Testis (tissue), 5 donors: ENCODE measurements at places on chromosomes 3 and 15. TPM values are rescaled to one million over a fixed set of nuclear protein-coding genes. Genes with fewer than 3 reads are reported as not detected.
A peak's percentile ranks its signal among the peaks of the same experiment; 100 is the strongest.

DNA sequence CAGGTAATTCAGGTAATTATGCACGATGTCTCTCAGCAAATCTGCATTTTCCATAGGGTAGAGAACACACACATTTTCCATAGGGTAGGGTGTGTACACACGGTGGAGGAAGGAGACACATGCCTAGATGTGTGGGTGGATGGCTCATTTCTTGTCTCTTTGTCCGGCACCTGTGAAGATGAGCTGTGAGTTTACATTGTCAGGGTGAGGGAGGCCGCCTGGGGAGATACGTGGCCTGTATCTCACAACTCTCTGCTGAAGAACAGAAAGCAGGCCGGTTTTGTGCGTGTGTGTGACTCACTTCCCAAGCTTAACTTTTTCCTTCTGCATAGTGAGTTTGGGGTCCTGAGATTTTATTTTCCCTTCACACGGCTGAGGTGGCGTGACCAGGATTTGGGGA lies 60.3 kb downstream of the SLC6A6 start:
- H3K27ac ChIP-seq = no peak overlapping the region
- H3K36me3 ChIP-seq = no peaks in the 10 kb centered on the region
- no peak for DNase-seq
- H3K27me3 ChIP-seq = no peaks in the 10 kb centered on the region

DNA sequence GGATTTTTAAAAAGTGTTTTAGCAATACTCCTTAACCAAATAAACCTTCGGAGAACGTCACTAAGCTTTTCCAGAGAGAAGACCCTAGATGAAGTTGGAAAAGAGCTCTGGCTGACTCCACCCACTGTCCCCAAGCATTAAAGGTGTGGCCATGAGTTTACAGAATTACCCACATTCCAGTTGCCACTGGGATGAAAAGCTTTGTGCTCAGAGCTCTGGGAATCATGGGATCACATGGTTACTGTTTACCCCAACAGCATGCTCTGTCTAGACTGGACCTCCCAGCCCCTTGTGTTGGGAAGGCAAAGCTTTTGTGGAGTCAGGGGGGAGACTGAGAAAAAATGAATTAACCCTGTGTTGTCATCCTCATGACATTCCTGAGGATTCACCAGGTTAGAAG lies 55.3 kb downstream of the CCK start:
- H3K4me1 ChIP-seq = no peaks in the 10 kb centered on the region
- no peak overlapping the region for H3K27ac ChIP-seq

The APPL1 gene
- 48.5 TPM for total RNA-seq

DNA sequence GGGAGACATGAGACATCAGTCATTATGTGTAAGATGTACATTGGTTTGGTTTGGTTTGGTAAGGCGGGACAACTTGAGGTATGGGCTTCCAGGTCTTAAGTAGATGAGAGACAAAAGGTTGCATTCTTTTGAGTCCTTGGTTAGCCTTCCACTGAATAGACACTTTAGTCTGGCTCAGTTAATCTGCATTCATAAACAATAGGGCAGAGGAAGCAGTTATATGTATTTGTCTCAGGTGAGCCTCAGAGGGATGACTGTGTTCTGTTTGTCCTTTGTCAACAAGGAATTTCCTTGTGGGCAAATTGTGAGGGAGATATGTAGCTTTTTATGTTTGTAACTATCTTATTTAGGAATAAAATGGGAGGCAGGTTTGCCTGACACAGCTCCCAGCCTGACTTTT lies 50.4 kb downstream of the TCF12 start:
- no peak for DNase-seq
- H3K36me3 ChIP-seq = no peaks in the 10 kb centered on the region
- H3K4me1 ChIP-seq = peaks cover 9% of the 10 kb centered on the region
- no peaks in the 10 kb centered on the region for H3K27me3 ChIP-seq

The TTC23 gene
- total RNA-seq = 37.2 TPM

DNA sequence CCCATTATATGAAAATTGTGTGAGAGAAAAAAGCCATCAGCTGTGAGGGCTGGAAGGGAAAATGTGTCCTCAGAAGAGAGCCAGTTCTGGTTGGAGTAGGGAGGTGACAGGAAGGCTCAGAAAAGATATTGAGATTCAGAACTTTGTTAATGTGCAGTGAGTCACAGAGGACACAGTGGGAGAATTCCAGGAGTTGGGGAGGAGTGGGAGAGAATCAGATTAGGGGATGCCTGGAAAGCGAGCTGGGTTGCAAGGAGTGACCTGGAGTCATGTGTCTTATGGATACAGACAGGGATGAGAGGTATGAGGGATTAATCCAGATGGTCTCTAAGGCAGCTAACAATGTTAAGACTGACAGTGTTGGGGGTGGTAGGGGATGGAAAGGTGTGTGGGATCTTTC lies 67.5 kb downstream of the CHST2 start:
- no peaks in the 10 kb centered on the region for H3K36me3 ChIP-seq
- no peaks in the 10 kb centered on the region for H3K4me1 ChIP-seq
- DNase-seq = no peak
- no peak overlapping the region for H3K27ac ChIP-seq
- no peak overlapping the region for H3K4me3 ChIP-seq
- H3K27me3 ChIP-seq = no peaks in the 10 kb centered on the region

The PLA1A gene
- total RNA-seq = 2.7 TPM

- H3K27ac ChIP-seq = no peak overlapping the region
Measured at GRCh38 chr3:106806964-106807363, 570.3 kb upstream of the CCDC54 start.

The CELSR3 gene
- 17.5 TPM for total RNA-seq

GRCh38 chr3:139521816-139522215 lies 17.7 kb downstream of the RBP1 start:
- H3K36me3 ChIP-seq = no peaks in the 10 kb centered on the region
- no peak overlapping the region for H3K4me3 ChIP-seq
- H3K27me3 ChIP-seq = no peaks in the 10 kb centered on the region
- H3K27ac ChIP-seq = no peak overlapping the region
- H3K4me1 ChIP-seq = no peaks in the 10 kb centered on the region

DNA sequence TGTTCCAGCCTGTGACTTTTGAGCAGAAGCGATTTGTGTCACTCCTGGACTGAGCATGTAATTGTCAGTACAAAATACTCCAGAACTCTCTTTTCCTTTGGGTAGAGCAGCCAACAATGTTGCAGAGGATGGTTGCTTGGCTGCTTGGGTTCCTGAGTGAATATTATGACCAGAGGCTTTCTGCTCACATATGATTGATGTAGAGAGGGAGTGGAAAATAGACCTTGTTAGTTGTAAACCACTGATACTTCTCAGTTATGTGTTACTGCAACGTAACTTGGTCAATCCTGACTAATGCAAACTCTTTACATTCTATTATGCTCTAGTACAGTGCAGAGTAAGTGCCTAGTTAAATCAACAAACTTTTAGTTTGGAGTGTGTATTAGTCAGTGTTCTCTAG lies 322.6 kb upstream of the KCNH8 start:
- H3K27ac ChIP-seq = no peak overlapping the region
- H3K4me3 ChIP-seq = no peak overlapping the region
- no peaks in the 10 kb centered on the region for H3K36me3 ChIP-seq

The CLDN18 gene
- 1.7 TPM for total RNA-seq

The TRIM71 gene
- total RNA-seq = 21.0 TPM

The THPO gene
- 0.71 TPM for total RNA-seq

GRCh38 chr15:63892794-63893441 lies 59.2 kb upstream of the HERC1 start:
- H3K36me3 ChIP-seq = no peaks in the 10 kb centered on the region
- H3K4me3 ChIP-seq = no peak overlapping the region
- H3K27ac ChIP-seq = no peak overlapping the region
- H3K4me1 ChIP-seq = peaks cover 14% of the 10 kb centered on the region
- no peaks in the 10 kb centered on the region for H3K27me3 ChIP-seq

DNA sequence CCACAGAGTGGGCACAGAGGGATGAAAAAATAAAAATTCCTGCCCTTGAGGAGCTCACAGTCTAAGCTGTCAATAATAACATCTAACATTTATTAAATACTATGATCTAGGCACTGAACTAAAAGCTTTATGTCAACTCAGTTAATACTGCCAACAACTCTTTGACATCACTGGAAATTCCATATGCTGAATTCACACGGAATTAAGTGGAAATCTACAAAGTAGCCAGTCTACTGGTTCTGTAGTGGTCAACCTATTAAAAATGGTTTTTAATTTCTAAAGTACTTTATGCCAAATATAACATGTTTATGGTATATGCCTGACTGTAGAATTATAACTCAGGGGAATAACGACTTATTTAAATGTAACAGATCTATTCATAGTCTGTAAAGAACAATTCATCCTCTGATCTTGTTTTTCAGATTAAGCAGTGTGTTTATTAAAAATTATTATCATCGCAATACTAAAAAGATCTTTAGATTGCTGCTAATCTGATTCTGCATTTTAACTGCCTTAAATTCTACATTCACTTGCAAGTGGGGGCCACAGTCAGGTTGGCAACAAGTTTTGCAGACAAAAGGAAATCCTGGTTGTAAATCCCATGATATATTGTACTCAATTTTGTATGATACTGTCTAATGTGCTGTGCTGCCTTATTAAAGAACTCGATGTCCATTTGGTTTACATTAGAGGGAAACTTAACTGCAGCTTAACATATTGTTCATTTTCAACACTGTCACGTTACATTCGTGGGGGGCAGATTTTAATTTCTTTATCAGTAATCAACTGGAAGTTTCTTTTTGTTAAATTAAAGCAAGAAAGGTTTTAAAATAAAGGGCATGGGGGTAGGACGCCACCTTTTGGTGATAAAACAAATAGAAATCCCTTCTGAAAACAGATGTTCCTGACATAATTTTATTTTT lies 2.6 kb upstream of the FOXP1 start:
- DNase-seq = no peak
- no peak overlapping the region for H3K4me3 ChIP-seq
- peaks cover 6% of the 10 kb centered on the region for H3K4me1 ChIP-seq
- no peaks in the 10 kb centered on the region for H3K36me3 ChIP-seq
- no peaks in the 10 kb centered on the region for H3K27me3 ChIP-seq

- H3K4me1 ChIP-seq = peaks cover 5% of the 10 kb centered on the region
- H3K27me3 ChIP-seq = no peaks in the 10 kb centered on the region
Measured at GRCh38 chr15:65902373-65902772, 33.1 kb downstream of the RAB11A start.

DNA sequence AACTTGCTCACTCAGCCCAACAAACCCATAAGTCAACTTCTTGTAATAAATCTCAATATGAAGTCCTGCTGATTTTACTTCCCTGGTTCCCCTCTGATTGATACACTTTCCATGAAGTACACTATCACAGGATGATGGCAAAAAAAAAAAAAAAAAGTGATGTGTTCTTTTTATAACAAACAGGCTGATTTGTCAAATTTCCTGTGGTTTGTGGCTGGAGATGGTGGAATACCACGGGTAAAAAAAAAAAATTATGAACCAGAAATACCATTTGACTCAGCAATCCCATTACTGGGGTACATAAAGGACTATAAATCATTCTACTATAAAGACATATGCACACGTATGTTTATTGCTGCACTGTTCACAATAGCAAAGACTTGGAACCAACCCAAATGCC lies 10.7 kb upstream of the SERPINI2 start:
- no peak overlapping the region for H3K27ac ChIP-seq
- no peaks in the 10 kb centered on the region for H3K4me1 ChIP-seq
- H3K27me3 ChIP-seq = no peaks in the 10 kb centered on the region

- H3K4me1 ChIP-seq = peaks cover 4% of the 10 kb centered on the region
Measured at GRCh38 chr3:10263646-10264363, 15.5 kb downstream of the TATDN2 start.

The AADACL2 gene
- total RNA-seq = not detected

GRCh38 chr3:157442729-157443128 lies 6.1 kb downstream of the PTX3 start:
- no peak for DNase-seq
- no peak overlapping the region for H3K27ac ChIP-seq
- peaks cover 8% of the 10 kb centered on the region for H3K4me1 ChIP-seq

DNA sequence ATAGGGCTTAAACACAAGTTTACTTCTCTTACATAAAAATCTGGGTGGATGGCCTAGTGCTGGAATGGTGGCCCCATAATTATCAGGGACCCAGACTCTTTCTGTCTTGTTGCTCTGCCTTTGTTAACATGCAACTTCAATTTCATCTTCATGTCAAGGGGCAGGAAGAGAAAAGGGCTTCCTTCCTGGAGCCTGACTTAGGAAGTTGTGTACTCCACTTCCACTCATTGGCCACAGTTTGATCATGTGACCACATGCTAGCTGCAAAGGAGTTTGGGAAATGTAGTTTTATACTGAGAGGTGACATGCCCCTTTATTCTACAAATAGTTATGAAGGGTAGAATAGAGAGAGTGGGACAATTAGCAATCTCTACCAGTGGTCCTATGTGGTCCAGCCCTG lies 39.3 kb downstream of the RHCG start:
- H3K4me3 ChIP-seq = no peak overlapping the region
- peak; percentile 32 for DNase-seq
- H3K27ac ChIP-seq = no peak overlapping the region
- H3K36me3 ChIP-seq = no peaks in the 10 kb centered on the region

GRCh38 chr3:169062501-169062900 lies 601.0 kb downstream of the MECOM start:
- H3K27me3 ChIP-seq = no peaks in the 10 kb centered on the region
- H3K4me3 ChIP-seq = no peak overlapping the region
- no peaks in the 10 kb centered on the region for H3K36me3 ChIP-seq
- H3K4me1 ChIP-seq = no peaks in the 10 kb centered on the region

DNA sequence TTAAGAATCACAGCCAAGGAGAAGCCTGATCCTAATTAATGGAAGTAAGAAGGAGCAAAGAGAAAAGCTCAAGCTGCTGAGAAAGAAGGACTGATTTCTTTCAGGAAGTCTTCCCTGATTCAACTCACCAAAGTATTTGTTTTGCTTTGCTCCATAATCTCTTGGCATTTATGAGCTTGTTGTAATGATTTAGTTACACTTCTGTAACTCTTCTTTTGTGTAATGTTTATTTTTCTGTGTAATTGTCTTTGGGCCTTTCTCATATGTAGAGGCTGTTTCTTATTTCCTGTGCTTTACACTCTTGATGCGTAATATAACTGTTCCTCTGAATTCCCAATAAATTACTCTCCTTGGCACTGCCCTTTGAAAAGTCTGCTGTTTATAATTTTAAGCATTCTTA lies 80.0 kb downstream of the COL6A5 start:
- H3K27ac ChIP-seq = no peak overlapping the region
- no peaks in the 10 kb centered on the region for H3K36me3 ChIP-seq
- no peaks in the 10 kb centered on the region for H3K4me1 ChIP-seq
- no peak for DNase-seq
- no peak overlapping the region for H3K4me3 ChIP-seq
- H3K27me3 ChIP-seq = no peaks in the 10 kb centered on the region

GRCh38 chr15:72312605-72313447 lies 7.1 kb downstream of the CELF6 start:
- no peaks in the 10 kb centered on the region for H3K36me3 ChIP-seq
- H3K27me3 ChIP-seq = no peaks in the 10 kb centered on the region
- H3K27ac ChIP-seq = no peak overlapping the region
- DNase-seq = peak; percentile 79

GRCh38 chr15:31200735-31201151 lies 99.2 kb upstream of the TRPM1 start:
- peak; percentile 77 for DNase-seq
- no peaks in the 10 kb centered on the region for H3K36me3 ChIP-seq
- H3K4me1 ChIP-seq = peaks cover 4% of the 10 kb centered on the region

- no peak overlapping the region for H3K4me3 ChIP-seq
- H3K27me3 ChIP-seq = no peaks in the 10 kb centered on the region
- DNase-seq = no peak
- no peak overlapping the region for H3K27ac ChIP-seq
Measured at GRCh38 chr3:1252061-1252430, 159.2 kb downstream of the CNTN6 start.

The GXYLT2 gene
- total RNA-seq = 27.8 TPM

- no peaks in the 10 kb centered on the region for H3K27me3 ChIP-seq
- H3K4me1 ChIP-seq = no peaks in the 10 kb centered on the region
- H3K27ac ChIP-seq = no peak overlapping the region
- no peak overlapping the region for H3K4me3 ChIP-seq
- no peaks in the 10 kb centered on the region for H3K36me3 ChIP-seq
- DNase-seq = peak; percentile 50
Measured at GRCh38 chr3:62184559-62184958, 188.8 kb downstream of the FEZF2 start.
